Fibroblast of skin of left quadriceps (primary cell): ENCODE measurements at places on chromosomes 2 and 18.

GRCh38 chr2:119338826-119339561, 27.6 kb downstream of the C2orf76 start:
- DNase-seq: no peak

DNA sequence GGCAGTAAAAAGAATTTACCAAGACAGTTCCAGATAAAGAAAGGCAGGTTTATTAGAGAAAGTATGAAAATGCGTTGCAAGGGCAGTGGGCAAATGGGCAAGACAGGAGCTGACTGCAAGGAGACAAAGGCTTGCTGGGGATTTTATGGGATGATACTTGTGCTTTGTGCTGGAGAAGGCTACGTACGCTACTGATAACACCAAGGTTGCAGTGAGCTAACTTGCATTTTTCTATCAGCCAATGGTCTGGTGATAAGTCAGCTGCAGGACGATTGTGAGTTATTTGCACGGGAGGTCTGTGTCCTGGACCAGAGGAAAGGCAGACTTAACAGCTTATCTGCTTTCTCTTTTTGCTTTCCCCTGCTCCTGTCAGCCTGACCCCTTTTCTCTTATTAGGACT, 116.5 kb downstream of the PMS1 start:
- no peak for DNase-seq

DNA sequence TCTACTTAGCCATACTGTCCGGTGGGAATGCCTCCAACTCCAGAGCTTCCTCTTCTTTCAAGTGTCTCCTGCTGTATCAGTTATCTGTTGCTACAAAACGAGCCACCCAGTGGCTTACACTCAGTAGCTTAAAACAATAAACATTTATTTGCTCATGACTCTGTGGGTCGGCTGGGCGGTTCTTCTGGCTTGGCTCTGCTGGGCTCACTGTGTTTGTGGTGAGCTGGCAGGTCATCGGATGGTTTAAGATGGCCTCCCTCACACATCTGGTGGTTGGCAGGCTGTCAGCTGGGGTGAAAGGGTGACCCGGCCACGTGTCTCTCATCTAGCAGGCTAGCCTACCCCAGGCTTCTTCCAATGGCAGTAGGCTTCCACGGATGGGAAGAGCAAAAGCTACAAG, 122.4 kb upstream of the SLC1A4 start:
- no peak for DNase-seq

GRCh38 chr2:65314801-65315441, 87.3 kb downstream of the ACTR2 start:
- DNase-seq: no peak

DNA sequence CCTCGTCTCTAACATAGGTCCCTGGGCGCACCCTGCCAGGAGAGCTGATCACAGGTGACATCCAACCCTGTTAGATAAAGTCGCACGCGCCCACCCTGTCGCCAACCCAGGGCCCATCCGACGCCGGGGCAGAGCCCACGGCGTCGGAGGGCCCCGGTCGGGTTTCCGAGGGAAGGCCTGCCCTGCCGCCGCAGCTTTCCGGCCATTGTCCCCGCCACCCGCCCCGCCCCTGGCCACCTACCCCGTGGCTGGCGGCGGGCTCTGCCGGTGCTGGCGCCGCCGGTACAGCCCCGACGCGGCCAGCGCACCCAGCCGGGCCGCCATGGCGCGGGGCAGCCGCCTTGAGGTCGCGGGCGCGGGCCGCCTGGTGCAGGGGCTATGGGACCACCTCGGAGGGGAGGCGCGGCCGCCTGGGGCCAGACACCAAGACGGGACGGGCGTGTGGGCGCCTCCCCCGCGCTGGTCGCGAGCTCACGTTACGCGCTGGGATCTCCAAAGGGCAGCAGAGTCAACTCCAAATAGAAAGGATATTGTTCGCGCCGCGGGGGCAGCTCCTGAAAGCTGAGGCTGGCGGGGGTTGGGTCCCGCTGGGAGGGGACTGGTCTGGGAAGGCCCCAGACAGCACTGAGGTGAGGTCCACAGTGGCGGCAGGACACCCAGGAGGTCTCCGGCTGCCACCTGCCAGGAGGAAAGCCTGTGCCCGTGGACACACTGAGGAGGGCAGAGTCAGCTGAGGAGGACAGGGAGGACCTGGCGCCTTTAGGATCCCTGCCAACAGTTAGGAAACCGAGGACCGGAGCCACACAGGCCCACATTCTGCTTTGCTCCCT, 11.1 kb downstream of the LIMS2 start:
- DNase-seq: no peak

DNA sequence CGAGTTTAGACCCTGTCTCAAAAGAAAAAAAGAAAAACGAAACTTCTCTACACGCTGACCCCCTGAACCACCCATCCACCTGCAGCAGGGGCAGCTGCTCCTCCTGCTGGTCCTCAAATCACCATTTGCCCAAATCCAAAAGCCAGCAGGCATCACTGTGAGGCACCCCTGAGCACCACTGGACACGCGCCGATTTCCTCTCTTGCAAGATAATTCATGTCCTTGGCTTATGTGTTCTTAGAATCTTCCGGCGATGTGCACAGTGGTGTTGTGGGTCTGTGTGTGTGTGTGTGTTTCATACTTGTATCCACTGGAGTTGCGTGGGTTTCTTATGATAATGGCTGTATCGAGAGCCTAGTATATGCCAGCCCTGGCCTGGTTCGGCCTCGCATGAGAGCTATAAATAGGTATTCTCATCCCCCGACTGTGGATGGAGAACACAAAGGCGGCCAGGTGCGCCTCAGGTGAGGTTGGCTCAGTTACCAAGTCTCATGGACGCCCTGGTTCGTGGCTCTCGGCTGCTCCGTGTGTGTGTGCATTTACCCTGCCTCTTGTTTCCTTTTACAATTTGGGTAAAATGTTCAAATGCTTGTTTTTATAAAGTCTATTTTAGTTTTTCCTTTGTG, 235.5 kb downstream of the HDAC4 start:
- no peak for DNase-seq

DNA sequence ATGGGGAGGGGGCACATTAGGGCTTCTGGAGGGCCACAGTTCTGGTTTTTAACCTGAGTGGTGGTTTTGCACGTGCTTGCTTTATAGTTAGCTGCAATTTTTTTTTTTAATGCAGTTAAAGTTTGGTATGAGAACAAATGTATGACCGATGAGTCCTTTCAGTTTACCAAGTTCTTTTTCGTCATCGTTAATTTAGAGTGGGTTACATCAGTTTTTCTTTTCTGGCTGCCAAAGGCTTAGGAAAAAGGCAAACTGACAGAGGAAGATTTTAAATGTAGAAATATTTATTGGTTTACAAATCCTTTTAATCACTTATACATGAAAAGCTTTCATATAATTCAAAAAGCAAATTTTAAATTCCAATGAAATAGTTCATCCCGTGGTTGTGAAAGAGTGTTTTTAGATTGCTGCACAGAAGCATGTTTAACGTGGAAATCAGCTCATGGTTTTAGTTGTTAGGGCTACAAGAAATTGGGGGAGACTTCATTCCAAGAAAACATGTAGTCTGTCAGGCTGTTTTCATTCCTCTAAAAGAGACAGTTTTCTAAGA, 82.9 kb downstream of the MSH2 start:
- peak; percentile 28 for DNase-seq

DNA sequence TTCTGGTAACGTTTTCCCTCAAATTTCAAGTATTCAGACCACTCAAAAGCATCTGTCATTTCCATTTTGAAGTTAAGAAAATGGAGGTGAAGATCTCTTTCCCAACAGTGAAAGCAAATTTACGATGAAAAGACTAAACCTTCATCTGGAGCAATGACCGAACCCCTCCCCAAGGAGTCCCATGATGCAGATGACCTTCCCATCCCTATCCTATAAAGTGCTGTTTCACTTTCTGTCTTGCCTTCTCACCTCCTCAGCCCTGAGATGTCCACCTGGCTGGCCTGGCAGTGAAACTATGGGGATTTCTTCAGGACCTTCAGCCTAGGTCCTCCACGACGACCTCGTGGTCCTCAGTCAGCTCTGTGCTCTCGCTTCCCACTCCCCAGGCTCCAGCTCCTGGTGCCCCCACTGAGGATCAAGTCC, 925 bp upstream of the NPC1 start:
- no peak for DNase-seq

GRCh38 chr2:150441784-150442183, 45.7 kb downstream of the RND3 start:
- DNase-seq: no peak

DNA sequence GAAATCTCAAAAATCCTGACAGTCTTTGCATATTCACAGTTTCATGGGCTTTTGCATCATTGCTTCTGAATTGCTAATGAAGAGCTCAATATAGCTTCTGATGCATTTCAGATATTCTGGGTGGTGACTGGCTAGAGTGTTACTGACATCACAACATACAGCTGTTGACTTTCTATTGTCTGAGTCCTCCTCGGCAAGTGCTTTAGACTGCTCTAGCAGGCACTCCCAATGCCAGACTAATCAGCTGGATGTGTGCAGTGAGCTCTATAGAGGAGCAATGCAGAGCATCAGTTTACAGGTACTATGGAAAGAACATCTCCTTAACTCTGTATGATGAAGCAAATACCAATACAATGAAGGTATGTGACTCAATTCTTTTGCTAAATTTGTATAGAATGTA, 54.9 kb downstream of the R3HDM1 start:
- no peak for DNase-seq

GRCh38 chr18:69564602-69565001, 163.9 kb downstream of the DOK6 start:
- DNase-seq: no peak

- no peak for DNase-seq
Measured at GRCh38 chr18:35409911-35410310, 32.8 kb upstream of the ZNF396 start.

GRCh38 chr2:10072656-10073480, 7.3 kb downstream of the CYS1 start:
- peak; percentile 63 for DNase-seq

GRCh38 chr2:100997509-100998234, 4.4 kb upstream of the RPL31 start:
- no peak for DNase-seq

DNA sequence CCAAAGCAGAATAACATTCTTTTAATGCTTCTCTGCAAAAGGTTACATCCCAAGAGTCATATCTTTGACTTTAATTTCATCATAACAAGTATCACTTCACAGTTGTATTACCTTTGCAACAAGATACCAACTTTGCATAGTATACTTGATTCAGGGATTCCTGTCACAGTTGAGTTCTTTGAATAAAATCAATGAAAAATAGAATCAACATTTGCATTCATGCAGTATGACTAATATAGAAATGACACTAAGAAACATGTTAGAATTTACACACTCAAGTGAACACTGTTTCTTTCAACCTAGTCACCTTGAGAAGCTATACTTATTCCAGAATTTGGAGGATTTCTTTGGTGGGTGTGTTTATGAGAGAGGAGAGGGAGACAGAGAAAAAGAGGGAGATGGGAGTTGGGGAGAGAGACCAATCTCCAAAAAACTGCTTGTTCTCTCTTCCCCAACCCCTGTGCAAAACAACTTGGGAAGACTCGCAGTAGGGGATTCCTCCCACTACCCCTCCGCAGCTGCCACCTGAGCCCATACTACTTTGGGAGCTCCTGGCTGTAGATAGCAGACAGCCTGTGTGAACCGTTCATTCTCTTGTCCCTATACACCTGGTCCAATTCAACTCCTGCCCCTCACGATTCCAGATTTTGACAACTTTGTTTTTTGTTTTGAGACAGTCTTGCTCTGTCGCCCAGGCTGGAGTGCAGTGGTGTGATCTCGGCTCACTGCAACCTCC, 57.7 kb downstream of the PELI1 start:
- no peak for DNase-seq

DNA sequence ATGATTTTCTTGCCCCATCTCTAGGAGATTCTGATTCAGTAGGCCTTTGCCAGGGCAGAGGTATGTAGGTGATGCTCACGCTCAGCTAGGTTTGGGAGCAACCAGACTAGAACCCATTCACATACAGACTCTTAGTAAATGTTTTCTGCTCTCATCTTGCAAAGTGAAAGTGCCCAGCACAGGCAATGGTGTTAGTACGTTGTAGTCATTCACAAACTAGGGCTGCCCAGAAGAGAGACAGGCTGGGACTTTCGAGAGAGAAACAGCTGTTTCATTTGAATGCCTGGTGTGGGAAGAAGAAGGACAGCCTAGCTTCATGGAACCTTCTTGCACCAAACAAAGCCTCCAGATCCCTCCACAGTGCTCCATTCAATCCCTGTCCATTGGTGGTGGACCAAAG, 19.4 kb downstream of the DDX18 start:
- DNase-seq: no peak

GRCh38 chr2:132825601-132826000, 155.6 kb upstream of the LYPD1 start:
- DNase-seq: no peak

- DNase-seq: no peak
Measured at GRCh38 chr2:135494917-135495316, 36.1 kb downstream of the ZRANB3 start.

- no peak for DNase-seq
Measured at GRCh38 chr18:45212181-45213039, 402.9 kb upstream of the SLC14A2 start.

- no peak for DNase-seq
Measured at GRCh38 chr2:241034490-241035141, 36.2 kb downstream of the SNED1 start.

DNA sequence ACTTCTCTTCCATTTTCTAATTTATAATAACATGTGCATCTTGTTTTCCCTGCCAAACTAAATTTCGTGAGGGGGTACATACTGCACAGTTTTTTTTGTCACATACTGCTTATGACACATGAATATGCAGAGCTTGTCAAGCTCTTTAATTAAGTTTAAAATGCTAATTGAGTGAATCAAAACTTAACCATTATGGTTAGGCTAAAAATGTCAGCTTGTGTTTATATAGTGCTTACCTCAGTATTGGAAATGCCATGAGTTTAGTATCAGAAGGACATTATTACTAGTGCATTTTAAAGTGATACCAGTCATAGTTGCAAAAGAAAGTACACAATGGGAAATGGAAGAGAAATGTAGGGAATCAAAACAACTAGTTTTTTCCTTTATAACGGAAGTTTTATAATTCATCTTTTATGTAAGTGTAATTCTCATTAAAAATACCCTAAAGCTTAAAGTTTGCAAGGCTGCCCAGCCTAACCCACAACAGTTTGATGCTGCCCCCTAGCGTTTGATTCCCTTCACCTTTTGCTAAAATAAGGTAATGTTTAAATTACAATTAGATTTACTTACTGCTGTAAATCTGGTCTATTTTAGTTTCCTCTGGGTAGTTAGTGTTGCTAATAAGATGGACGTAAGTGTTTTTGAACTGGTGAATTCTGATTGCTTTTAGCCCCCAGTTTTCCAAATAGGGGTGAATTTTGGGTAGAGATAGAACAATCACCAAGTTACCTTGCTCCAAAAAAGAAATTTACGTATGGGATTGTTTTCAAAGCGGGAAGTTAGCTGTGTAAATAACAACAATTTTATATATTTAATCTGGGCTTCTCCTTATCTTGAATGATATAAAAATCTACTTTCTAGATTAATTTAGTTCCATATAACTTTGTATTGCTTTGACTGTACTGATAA, 3.2 kb downstream of the SLC39A10 start:
- peak; percentile 49 for DNase-seq

DNA sequence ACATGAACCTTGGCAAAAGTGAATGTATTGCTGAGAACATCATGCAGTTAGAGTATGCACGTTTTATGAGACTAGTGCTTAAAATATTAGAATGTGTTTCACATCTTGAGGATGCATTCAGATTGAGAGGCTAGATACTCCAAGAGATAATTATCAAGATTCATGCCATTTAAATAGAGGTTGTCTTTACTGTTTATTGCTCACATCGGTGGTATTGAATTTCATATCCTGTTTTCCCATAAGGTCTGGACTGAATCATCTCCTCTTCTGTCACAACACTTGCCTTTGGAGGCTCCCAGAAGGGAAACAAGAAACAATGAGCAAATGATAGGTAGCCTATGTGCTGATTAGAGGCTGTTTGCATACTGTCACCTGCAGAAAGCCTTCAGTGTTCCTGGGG, 83.8 kb downstream of the CLHC1 start:
- peak; percentile 71 for DNase-seq

- peak; percentile 35 for DNase-seq
Measured at GRCh38 chr2:146981921-146982320, 862.9 kb upstream of the ACVR2A start.
